ENCODE measurements at places on chromosomes 1 and 21.
A peak's percentile ranks its signal among the peaks of the same experiment; 100 is the strongest.

GRCh38 chr21:37463083-37463801 is 96.7 kb downstream of the DYRK1A start:
- no peak for DNase-seq

DNA sequence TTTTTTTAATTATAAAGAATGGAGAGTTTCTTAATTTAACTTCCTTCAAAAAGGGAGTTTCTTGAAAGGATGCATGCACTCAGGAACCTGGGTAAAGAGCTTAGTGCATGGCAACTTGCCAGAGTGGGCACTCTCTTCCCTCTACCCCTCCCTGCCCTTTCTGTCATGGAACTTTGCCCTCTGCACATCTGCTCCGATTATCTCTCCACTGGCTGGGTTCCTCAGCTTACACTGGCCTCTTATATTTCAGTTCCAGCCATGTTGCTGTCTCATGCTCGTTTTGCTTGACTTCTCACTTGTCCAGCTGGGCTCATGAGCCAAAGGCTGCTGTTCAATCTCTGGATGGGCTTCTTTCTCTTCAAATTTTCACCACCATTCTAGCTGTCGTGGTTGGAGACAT is 87.0 kb downstream of the NCAM2 start:
- no peak for DNase-seq

DNA sequence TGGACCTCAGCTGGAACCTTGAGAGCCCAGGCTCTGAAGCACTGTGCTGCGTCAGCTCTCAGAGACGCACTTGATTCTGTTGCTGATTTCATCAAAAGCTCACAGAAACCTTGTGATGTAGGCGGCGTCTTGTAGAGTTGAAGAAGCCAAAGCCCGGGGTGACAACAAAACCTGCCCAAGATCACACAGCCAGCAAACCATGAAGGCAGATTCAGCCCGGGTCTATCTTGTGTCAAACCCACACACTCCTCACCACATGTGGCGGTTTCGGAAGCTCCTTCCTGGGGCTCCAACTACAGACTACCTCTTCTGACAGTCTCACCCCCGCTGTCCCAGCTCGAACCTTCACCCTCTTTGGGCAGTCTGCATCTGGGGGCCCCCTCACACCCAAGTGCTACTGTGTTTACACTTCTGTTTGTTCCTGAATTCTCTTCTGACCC is 50.4 kb downstream of the TENT5C start:
- peak; percentile 31 for DNase-seq

DNA sequence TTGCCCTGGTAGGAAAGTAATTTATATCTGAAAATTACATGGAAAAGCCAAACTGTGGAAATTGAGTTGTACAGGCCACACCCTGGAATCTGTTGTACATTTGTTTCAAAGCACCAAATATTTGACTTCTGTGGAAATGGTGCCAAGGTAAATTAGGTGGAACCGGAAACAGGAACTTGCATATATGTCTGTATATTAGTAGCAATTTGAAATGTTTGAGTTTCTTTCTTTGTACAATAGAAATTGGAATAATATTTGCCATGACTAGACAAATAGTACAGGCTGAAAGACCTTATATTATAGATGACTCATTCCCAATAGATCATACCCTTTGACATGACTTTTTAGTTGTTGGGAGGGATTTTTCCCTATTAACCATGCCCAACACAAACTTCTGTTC is 10.5 kb upstream of the TAF1A start:
- no peak for DNase-seq

DNA sequence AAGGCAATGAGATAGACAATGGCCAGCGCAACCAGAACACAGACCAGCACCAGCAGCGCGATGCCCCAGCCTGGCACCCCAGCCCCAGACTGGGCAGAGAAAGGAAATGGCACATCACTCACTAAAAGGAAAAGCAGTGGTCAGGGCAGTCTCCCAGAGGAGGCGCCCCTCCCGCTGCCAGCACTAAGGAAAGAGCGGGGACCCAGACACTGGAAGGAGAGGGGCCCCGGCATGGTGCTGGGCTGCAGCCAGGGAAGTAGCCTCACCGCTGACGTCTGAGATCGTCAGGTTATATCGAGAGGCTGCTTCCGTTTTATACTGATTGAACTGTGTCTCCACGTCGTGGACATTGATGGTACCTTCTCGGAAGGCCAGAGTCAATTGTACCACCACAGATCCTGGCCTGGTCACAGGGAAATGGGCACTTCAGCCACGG is 13.8 kb downstream of the TRIM46 start:
- DNase-seq, result no peak

DNA sequence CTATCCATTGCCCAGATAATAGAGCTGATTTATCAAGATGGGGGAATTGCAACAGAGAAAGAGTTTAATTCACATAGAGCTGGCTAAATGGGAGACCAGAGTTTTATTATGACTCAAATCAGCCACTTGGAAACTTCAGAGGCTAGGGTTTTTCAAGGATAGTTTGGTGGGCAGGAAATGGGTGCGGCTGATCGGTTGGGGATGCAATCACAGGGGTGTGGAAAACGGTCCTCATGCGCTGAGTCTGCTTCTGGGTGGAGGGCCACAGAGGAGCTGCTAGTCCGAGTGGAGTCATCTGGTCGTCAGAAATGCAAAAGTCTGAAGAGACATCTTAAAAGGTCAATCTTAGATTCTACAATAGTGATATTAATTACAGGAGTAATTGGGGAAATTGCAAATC is 32.0 kb upstream of the FAM89A start:
- DNase-seq, result no peak

DNA sequence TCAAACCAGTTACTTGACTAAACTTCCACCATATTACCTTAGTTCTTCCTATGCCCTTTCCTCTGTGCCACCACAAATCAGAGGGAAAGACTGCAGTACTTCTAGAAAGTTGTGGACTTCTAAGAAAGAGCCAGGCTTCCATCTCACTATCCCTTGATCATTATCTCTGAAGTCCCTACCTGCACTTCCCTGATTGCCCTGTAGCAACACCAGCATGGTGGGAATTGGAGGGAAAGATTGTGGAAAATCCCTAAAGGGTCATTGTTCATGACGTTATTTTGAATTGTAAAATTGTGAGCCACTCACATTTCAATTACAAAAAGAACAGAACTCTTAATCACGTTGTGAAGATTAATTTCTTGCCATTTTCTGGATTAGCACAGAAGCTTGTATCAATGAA is 23.4 kb upstream of the KIAA1614 start:
- no peak for DNase-seq

DNA sequence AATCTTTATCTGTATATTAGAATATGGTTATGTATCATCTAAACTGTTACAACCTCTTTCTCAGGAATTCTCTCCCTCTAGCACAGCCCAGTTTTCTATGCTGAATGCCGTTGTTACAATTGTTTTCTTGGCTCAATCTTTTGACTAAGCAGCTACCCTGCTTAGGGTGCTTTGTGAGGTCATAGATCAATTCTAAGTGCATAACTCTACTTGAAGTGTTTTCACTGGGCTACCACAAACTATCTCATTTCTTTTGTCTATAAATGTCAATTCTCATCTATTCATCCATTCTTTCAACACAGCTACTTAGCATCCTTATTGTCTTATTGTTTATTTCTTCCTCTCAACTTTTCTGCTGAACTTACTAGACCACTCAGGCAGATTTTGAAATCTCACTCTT is 77.1 kb downstream of the CEP350 start:
- DNase-seq, result no peak

DNA sequence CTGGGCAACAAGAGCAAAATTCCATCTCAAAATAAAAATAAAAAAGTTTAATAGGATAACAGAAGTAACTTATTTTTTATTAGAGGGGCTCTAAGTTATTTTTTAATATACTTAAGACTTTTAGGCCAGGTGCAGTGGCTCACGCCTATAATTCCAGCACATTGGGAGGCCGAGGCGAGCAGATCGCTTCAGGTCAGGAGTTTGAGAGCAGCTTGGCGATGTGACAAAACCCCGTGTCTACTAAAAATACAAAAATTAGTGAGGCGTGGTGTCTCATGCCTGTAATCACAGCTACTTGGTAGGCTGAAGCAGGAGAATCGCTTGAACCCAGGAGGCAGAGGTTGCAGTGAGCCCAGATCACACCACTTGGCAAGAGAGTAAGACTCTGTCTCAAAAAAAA is 180.5 kb upstream of the NR5A2 start:
- DNase-seq, result no peak

- no peak for DNase-seq
Observed at GRCh38 chr1:234845097-234845660, 235.2 kb upstream of the IRF2BP2 start.

GRCh38 chr1:207830788-207831187 is 78.9 kb downstream of the CD46 start:
- DNase-seq, result no peak

DNA sequence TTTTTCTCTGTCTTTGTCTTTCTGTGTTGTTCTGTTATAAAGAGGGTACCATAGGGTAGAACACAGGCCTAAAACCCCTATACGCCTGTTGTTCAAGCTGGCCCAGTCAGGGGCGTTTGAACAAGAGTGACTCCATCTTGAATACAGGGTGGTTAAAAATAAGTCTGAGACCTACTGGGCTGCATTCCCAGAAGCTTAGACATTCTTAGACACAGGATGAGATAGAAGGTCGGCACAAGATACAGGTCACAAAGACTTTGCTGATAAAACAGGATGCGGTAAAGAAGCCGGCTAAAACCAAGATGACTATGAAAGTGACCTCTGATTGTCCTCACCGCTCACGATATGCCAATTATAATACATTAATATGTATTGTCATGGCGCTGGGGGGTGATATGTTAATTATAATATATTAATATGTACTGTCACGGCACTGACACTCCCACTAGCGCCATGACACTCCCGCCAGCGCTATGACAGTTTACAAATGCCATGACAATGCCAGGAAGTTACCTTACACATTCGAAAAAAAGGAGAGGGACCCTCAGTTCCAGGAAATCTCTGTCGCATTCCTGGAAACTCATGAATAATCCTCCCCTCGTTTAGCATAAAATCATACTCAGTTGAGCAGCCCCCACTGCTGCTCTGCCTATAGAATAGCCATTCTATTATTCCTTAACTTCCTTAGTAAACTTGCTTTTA is 58.5 kb upstream of the KLHDC7A start:
- no peak for DNase-seq

DNA sequence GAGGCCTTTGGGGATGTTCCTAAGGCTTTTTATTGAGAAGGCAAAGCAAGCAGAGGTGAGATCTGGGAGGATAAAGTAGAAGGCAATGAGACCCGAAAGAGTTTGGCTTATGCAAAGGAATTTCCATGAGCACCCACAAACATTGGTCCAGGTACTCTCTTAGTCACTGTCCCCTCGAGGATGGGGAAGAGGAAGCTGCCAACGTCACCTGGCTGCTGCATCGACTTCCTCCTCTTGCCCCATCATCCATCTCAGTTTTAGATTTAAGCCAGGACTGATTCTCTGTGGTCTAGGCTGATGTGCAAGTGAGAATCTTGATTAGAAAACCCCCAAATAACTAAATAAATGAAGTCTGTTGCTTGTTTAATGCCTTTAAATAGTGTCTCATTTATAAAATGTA is 28.7 kb downstream of the RUNX1 start:
- DNase-seq, result no peak
